Activated naive CD4-positive, alpha-beta T cell (primary cell): ENCODE measurements at places on chromosomes 2 and 18.
A peak's percentile ranks its signal among the peaks of the same experiment; 100 is the strongest.

GRCh38 chr2:43846140-43846793 lies 7.5 kb downstream of the ABCG8 start:
- DNase-seq: no peak

- DNase-seq: no peak
Measured at GRCh38 chr2:222892321-222892720, 31.5 kb downstream of the ACSL3 start.

GRCh38 chr2:156340804-156341451 lies 8.4 kb upstream of the NR4A2 start:
- DNase-seq: no peak

DNA sequence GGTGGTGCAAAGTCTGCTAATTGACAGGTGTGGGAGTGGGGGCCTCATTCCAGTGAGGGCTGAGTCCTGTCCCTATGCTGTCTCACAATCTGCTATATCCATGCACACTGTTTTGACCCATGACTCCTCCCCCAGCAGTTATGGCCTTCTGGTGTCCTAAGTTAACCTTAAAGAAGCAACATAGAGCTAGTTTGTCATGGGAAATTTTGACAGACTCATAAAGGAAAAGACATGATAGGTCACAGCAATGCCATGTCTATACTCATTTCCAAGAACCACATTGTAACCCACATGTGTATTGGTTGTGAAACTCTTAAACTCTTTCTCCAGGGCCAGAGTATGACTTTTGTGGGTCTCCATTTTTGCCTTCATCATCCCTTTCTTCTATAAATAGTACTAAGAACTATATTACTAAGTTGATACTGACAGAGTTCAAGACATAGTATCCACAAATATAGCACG lies 78.2 kb upstream of the SLC1A4 start:
- DNase-seq: no peak

DNA sequence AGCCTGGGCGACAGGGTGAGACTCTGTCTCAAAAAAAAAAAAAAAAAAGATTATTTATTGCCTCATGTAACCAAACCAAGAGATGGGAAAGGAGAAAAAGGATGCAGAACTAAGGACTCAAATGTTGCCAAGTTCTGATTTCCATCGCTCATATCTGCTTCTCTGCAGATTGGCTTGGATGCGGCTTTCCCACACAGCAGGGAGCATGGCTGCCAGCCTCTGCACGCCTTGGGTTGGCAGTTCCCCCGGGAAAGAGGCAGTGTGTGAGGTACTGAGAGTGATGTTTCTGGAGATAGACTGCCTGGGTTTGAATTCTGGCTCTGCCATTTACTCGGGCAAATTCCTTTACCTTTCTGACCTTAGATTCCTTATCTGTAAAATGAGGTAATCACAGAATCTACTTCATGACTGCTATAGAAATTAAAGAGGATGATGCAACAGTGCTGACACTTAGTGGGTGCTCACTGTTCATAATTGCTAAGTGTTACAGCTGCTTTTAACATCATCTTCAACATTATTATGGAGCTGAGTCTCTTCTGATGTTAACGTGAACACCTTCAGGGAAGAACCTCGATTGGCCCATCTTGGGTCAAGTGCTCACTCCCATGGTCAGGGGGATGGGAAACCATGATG lies 68.8 kb downstream of the ACAA2 start:
- no peak for DNase-seq

- DNase-seq: no peak
Measured at GRCh38 chr2:136004965-136005364, 19.5 kb upstream of the DARS1 start.

- DNase-seq: peak; percentile 27
Measured at GRCh38 chr2:64524604-64525316, 632 bp downstream of the AFTPH start.

GRCh38 chr2:206218796-206219499 lies 55.5 kb upstream of the ZDBF2 start:
- no peak for DNase-seq

GRCh38 chr18:50527636-50528307 lies 32.1 kb upstream of the MAPK4 start:
- no peak for DNase-seq

DNA sequence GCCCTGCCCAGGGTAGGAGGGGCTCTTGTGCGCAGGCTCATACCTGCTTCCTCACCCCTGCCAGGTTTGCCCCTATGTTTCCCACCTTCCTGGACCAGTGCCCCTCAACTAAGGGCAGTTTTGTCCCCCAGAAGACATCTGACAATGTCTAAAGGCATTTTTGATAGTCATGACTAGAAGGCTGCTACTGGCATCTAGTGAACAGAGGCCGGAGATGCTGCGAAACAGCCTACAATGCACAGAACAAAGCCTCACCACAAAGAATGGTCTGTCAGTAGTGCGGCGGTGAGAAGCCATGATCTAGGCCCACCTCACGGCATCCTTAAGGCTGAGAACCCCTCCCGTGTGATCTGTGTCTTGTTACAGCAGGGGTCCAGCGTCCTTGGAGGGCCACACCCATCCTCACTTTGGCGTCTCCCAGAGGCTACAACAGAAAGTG lies 96.0 kb downstream of the TMEM17 start:
- DNase-seq: no peak

DNA sequence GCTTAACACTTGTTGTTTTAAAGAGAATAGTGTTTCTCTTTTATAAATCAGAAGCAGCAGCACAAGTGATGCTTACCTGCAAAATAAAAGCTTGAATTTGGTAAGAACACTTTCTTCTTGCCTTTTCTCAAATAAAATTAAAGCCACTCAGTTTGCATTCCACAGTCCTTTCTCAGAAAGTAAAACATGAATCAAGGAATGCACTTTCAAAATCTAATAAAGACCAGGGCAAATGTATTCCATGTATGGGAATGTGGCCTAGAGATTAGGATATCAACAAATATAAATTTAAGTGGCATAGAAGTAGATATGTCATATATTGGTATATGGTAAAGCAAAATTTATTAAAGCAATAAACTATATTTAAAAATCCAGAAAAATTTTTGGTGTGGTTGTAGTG lies 352.8 kb downstream of the THSD7B start:
- no peak for DNase-seq

GRCh38 chr2:10561288-10562035 lies 113.3 kb upstream of the ODC1 start:
- no peak for DNase-seq

DNA sequence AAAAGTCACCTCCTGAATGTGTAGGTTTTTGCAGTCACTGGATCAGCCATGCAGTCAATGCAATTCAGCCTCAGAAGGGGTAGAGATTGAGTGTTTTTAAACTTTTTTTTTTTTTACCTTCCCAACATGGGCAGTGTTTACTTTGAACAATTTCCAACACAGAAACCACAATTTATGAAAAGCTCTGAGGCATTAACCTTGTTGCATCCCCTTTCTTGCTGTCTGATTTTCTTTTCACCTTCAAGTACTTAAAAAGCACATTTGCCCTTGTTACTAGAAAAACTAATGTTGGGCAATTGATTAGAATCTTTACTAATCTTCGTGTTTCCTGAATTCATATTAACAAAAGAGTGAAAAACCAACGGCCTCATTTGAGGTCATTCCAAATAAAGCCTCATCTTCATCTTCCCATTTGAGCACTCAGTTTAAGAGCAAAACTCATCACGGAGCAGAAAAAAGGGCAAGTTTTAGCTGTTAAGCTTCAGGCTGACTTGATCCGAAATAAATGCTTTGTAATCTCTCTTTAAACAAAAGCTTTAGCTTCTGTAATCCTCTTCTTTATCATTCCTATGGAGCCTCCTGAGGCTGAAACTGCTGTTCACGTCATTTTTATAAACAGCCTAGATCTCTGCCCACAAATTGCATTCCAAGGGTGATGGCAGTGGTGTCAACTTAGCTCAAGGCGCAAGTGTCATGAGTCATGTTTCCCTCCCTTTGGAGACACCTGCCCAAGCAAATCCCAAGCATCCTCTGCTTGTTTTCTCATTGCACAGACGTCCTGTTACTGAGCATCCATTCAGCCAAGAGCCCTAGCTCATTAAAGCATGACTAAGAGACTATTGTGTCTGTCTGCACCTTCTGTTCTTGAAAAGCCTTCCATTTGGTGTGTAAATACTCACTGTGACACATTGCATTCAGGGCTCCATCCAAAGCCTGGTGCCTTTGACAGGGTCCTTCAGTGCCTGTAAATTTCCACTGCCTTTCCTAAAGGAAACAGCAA lies 107.7 kb downstream of the HNMT start:
- DNase-seq: no peak

DNA sequence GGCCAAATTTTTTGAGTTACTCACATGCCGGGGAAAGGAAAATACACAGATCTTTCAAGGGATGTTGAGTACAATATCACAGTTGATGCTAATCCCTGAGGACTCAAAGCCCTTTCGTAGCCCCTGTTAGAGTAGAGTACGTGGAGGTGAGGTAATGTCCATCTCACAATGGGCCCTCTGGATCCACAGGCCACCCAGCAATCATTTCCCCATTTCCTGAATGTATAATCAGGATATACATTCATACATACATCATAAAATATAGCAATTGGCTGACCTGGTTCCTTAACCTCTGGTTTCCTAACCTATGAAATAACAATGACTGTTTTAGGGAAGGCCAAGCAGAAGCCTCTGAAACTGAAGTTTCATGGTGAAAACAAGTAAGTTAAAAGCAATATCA lies 10.2 kb upstream of the SP100 start:
- no peak for DNase-seq

GRCh38 chr18:48727681-48728080 lies 188.8 kb downstream of the CTIF start:
- DNase-seq: no peak

- no peak for DNase-seq
Measured at GRCh38 chr2:109662889-109663288, 48.7 kb downstream of the SOWAHC start.

- DNase-seq: no peak
Measured at GRCh38 chr2:214529021-214529420, 118.2 kb downstream of the VWC2L start.

- no peak for DNase-seq
Measured at GRCh38 chr18:25678221-25678620, 326.3 kb upstream of the ZNF521 start.

GRCh38 chr2:234401426-234401825 lies 95.5 kb downstream of the ARL4C start:
- DNase-seq: no peak

- no peak for DNase-seq
Measured at GRCh38 chr2:135337071-135337470, 193.9 kb downstream of the ZRANB3 start.

DNA sequence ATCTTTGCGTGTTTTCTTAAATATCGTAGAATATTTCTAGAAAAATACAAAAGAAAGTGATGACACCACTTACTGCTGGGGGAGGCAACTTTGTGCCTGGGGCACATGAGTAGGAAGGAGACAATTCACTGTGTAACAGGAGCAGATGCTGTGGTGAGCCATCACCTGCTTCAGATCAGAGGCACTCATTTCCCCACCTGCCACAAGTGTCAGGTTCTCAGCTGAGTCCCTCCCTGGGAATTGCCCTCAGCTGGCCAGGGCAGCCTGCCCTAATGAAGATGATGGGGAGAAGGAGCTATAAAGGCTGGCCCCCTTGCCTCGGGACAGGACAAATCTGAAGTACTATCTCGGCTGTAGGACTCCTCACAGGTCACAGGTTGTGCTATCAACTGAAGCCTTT lies 322.8 kb downstream of the STK39 start:
- no peak for DNase-seq

- DNase-seq: no peak
Measured at GRCh38 chr2:84902526-84902925, 2.9 kb upstream of the TMSB10 start.

- DNase-seq: no peak
Measured at GRCh38 chr2:219627103-219628100, at the start of gene SLC4A3. Gene SLC4A3 (plus strand): TSS chr2:219627630. CDS start chr2:219627993, 363 bp downstream.

DNA sequence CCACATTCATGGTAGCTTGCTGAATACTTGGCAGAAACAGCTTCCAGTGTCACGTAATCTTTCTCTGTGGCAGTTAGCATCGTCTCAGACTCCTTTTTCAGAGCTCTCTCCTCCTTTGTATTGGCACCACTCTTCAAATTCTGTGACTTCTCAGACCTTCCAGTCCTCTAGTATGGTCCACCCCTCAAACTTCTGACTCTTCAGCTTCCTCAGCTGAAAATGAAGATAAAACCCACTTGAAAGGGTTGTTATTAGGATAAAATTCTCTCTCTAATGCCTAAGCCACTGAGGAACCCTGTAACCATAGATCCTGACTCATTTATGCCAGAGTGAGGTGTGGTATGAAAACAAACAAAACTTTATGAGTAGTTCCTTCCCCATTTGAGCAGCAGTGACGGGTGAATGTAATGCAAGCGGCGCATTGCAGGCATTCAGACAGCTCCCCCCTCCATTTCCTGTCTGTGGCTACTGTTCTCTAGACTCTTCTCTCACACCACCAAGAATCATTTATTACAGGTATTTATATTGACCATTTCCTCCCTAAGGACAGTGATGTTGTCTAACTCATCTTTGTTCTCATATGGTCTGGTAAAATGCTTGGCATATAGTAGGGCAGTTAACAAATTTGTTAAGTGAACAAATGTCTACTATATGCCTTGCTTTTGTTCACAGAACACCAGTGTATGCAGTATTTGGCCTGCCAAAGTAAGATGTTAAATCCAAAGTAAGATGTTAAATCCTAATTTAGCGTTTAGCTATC lies 35.3 kb downstream of the GALNT1 start:
- peak; percentile 26 for DNase-seq

DNA sequence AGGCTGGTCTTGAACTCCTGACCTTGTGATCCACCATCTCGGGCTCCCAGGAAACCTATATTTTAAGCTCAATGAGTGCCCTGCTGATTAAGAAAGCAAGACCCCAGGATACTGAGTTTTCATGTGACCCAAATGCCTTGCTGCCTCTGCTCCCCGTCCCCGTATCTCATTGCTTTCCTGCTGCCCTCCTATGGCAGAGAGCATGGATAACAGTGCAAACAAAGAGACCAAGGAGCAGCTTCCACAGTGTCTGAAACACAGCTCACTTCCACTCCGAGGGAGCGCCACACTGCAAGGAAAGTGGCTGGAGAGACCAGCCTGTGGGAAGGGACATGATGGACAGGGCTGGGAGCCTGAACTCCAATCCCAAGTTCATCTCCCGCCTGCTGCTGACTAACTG lies 246.8 kb downstream of the TMEM182 start:
- no peak for DNase-seq

DNA sequence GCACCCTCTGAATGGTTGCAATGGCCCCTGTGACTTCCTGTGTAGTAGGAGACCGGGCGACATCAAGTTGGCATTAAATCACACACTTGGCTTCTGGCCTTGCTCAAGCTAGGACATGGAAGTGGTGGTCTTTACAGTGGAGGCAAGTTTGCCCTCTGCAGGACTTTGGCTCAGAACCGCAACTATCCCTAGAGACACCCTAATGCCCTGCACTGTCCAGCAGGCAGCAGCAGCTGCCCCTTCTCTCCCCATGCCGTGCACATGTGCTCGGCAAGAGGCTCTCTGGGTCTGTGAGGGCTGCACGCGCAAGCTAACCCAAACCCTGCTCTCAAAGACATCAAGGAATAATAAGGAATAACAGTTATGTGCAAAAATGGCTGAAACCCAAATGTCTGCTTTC lies 106.5 kb downstream of the COL6A3 start:
- DNase-seq: no peak

- no peak for DNase-seq
Measured at GRCh38 chr18:39604836-39605235, 2039.2 kb upstream of the CELF4 start.

GRCh38 chr2:181853696-181854095 lies 37.8 kb upstream of the ITPRID2 start:
- no peak for DNase-seq
